ENCODE measurements at places on chromosomes 7 and 10. TPM values are rescaled to one million over a fixed set of nuclear protein-coding genes. Genes with fewer than 3 reads are reported as not detected.
A peak's percentile ranks its signal among the peaks of the same experiment; 100 is the strongest.

DNA sequence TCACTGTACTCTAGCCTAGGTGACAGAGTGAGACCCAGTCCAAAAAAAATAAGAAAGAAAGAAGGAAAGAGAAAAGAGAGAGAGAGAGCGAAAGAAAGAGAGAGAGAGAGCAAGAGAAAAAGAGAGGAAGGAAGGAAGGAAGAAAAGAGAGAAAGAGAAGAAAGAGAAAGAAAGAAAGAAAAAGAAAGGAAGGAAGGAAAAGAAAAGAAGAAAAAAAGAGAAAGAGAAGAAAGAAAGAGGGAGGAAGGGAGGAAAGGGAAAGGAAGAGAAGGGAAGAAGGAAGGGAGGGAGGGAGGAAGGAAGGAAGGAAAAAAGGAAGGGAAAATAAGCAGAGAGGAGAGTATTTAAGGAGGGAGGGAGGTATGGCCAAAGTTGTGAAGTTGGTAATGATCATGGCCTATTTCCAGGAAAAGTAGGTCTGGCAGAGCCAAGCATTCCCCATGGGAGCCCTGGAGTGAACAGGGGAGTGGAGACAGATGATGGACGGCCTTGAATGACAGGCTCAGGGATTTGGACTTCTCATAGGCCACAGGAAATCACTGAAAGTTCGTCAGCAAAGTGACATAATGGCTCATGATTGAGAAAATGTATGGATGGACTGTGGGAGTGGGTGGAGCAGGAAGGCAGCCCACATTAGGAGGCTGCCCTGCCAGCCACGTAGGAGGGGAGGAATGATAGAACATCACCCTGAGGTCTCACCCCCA lies 44.8 kb upstream of the CUX1 start:
- no peak overlapping the region for H3K4me3 ChIP-seq
- no peak overlapping the region for H3K27ac ChIP-seq
- DNase-seq, result no peak
- H3K4me1 ChIP-seq, result no peaks in the 10 kb centered on the region
- no peaks in the 10 kb centered on the region for H3K36me3 ChIP-seq
- peaks cover 53% of the 10 kb centered on the region for H3K27me3 ChIP-seq

DNA sequence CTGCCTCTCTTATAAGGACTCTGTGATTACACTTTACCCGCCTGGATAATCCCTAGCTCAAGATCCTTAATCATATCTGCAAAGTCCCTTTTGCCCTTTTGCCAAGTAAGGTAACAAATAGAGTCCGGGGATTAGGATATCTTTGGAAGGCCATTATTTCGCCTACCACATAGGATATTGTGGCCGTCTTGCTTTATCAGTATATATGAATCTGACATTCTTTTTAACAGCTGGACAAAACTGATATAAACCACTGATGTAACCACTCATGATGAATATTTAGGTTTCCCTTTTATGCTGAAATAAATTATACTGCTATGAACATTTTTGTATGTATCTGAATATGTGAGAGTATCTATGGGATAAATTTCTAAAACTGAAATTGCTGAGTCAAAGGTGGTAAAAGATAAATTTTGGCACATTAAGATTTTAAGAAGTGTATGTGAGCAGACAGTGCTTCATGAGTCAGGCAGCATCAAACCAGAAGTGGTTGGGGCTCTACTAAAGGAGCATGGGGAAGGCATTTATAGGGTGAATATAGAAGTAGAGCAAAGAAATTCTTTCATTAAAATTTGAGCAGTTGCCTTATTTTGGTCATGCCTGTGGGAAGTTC lies 44.7 kb downstream of the AVL9 start:
- H3K4me3 ChIP-seq, result no peak overlapping the region
- no peak for DNase-seq
- peaks cover 5% of the 10 kb centered on the region for H3K4me1 ChIP-seq
- H3K36me3 ChIP-seq, result peaks cover 7% of the 10 kb centered on the region
- no peaks in the 10 kb centered on the region for H3K27me3 ChIP-seq
- no peak overlapping the region for H3K27ac ChIP-seq

DNA sequence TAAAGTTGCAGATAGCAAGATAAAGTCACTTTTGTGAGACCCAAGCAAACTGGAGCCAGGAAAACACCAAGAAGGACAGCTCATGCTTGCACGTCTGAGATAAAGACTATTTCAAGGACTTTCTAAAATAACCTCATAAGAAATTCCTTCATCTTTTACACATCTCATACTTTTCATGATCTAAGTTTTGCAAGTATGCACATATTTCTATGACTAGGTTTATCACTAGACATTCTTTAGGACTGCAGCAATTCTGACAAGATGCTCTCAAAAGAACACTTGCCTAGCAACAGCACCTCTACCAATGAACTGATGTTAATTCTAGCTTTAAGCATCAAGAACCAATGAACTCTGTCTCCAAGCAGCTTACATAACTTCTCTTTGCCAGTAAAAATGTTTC lies 457.6 kb downstream of the SEMA3D start:
- no peak overlapping the region for H3K27ac ChIP-seq
- H3K27me3 ChIP-seq, result no peaks in the 10 kb centered on the region
- no peaks in the 10 kb centered on the region for H3K36me3 ChIP-seq
- no peaks in the 10 kb centered on the region for H3K4me1 ChIP-seq
- H3K4me3 ChIP-seq, result no peak overlapping the region

DNA sequence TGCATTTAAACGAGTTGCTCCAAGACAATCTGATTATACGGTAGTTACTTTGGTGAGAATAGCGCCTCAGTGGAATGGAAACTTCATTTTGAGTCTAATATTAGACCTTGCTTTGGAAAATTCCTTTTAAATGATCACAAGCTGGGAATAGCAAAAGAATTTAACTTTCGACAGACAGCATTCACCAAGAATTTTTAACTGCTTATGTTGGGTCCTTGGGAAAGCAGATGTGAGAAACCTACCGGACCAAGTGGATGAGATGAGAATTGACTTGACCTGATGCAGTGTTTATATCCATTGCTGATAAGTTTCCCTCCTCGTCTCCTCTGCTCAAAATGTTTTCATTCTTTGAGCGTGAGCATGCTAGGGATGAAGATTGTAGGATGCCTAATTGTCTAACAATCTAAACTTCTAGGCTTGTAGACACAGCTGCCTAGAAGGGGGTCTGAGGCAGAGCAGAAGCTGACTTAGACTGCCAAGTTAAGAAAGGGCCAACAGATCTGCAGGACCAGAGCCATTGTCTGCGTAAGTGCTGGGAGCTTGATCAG lies 126.9 kb downstream of the CNNM2 start:
- no peak for DNase-seq
- H3K4me1 ChIP-seq, result no peaks in the 10 kb centered on the region
- no peak overlapping the region for H3K27ac ChIP-seq
- H3K27me3 ChIP-seq, result no peaks in the 10 kb centered on the region

GRCh38 chr7:110050785-110051184 lies 1040.1 kb upstream of the LRRN3 start:
- no peak overlapping the region for H3K4me3 ChIP-seq
- peaks cover 6% of the 10 kb centered on the region for H3K4me1 ChIP-seq
- no peak for DNase-seq
- no peaks in the 10 kb centered on the region for H3K27me3 ChIP-seq
- H3K36me3 ChIP-seq, result no peaks in the 10 kb centered on the region

- no peaks in the 10 kb centered on the region for H3K4me1 ChIP-seq
- H3K4me3 ChIP-seq, result no peak overlapping the region
- H3K36me3 ChIP-seq, result no peaks in the 10 kb centered on the region
- peaks cover 9% of the 10 kb centered on the region for H3K27me3 ChIP-seq
These were observed 29.0 kb downstream of the MRC1 start for GRCh38 chr10:17838080-17838648.

DNA sequence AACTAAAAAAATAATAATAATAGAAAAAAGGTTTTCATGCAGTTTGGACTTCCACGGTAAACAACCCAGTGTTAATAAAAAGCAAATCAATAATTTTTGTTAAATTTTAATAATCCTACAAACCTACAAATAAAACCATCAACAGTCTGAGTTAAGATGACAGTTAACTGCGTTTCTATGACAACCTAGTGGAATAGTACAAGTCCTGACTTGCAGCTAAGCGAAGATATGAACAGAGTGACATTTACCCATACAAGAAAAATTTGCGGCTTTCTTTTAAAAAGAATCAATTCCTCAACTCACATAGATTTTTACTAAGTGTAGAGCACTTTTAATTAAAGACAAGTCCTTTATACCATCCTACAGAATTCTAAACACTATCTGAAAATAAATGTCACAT lies 35.6 kb downstream of the VPS41 start:
- no peak for DNase-seq
- H3K4me1 ChIP-seq, result no peaks in the 10 kb centered on the region
- H3K4me3 ChIP-seq, result no peak overlapping the region
- no peak overlapping the region for H3K27ac ChIP-seq
- no peaks in the 10 kb centered on the region for H3K27me3 ChIP-seq
- H3K36me3 ChIP-seq, result peaks cover 5% of the 10 kb centered on the region

DNA sequence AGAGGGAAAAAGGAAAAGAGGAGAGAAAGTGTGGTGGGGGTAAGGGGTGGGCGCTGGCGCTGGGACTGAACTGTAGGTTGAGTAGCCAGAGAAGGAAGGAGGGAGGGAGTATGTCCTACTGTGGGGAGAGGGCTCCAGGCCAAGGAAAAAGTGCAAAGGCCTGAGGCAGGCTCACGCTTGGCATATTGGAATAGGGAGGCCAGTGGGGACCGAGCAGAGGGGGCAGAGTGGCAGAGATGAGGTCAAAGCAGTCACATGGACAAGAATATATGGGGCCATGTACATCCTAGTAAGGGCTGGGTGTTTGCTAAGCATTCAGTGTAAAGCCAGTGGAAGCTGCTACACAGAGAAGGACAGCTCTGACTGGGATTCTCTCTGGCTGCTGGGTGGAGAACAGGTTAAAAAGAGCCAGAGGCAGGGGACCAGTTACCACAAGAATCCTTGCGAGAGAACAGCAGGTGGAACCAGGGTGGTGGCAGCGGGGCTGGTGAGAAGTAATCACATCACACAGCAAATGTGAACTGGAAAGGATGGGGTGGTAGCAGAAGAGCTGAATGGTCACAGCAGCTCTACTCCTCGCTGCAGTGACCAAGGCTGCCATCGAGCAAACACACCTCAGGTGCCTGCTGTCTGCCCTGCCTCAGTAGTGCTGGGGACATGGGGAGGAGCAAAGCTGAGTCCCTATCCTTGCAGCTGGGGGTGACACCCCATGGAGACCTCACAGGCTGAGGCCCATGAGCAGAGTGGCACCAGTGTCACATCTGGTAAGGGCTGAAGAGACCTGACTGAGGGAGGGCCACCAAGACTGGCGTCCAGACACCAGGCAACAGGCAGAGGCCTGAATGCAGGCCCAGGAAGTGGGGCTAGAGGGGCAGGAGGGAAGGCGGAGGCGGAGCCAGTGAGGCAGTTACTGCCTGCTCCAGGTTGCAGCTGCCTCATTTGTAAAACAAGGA lies 39.5 kb downstream of the FAM53B start:
- peaks cover 27% of the 10 kb centered on the region for H3K36me3 ChIP-seq
- no peak overlapping the region for H3K4me3 ChIP-seq
- no peaks in the 10 kb centered on the region for H3K27me3 ChIP-seq
- peak overlapping the region; percentile 76 for H3K27ac ChIP-seq
- no peak for DNase-seq

DNA sequence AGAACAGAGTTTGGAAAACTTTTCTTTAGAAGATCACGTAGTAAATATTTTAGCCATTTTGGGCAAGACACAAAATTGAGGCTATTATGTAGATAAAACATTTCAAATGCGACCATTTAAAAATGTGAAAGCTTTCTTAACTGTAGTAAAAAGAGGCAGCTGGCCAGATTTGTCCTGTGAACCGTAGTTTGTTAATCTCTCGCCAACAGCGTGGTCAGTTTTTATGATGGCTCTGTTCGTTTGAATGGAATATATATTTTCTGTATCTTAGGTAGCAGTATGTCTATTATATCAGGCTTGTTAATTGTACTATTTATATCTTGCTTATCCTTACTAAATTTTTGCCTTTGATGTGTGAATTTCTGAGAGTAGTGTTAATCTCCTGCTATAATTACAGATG lies 124.9 kb downstream of the CCSER2 start:
- no peaks in the 10 kb centered on the region for H3K36me3 ChIP-seq
- no peak overlapping the region for H3K27ac ChIP-seq
- H3K27me3 ChIP-seq, result no peaks in the 10 kb centered on the region
- H3K4me1 ChIP-seq, result no peaks in the 10 kb centered on the region

DNA sequence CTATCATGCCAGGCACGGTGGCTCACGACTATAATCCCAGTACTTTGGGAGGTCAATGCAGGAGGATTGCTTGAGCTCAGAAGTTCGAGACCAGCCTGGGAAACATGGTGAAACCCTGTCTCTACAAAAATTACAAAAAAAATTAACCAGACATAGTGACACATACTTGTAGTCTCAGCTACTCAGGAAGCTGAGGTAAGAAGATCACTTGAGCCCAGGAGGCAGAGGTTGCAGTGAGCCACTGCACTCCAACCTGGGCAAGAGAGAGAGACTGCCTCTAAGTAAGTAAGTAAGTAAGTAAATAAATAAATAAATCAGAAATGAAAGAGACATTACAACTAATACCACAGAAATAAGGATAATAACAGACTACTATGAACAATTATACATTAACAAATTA lies 36.2 kb downstream of the PDLIM1 start:
- H3K27me3 ChIP-seq, result no peaks in the 10 kb centered on the region
- H3K4me1 ChIP-seq, result no peaks in the 10 kb centered on the region
- peak; percentile 8 for DNase-seq
- peaks cover 18% of the 10 kb centered on the region for H3K36me3 ChIP-seq

DNA sequence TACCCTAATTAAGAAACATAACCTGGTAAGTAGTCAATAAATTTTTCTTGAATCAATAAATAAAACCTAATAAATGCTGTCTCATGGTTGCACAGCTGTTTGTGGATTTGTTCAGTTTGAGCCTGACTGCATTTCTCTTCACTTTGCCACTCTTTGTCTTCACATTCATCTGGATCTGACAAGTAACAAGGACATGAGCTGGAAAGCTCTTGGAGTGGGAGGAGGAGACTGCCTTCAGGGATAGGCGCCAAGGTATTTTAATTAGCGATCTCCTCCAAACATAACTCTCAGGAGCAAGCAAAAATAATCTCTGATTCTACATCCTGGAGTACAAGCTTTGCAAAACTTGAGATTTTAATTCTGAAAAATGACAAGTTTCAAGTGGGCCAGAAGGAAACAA lies 251.0 kb downstream of the BMPER start:
- H3K27ac ChIP-seq, result no peak overlapping the region
- no peaks in the 10 kb centered on the region for H3K27me3 ChIP-seq
- no peak for DNase-seq
- H3K4me3 ChIP-seq, result no peak overlapping the region
- peaks cover 10% of the 10 kb centered on the region for H3K4me1 ChIP-seq
- H3K36me3 ChIP-seq, result no peaks in the 10 kb centered on the region

The PLAU gene
- total RNA-seq, result 8.6 TPM

The EN2 gene
- total RNA-seq, result 0.21 TPM

The INHBA gene
- total RNA-seq, result 1.2 TPM

The ANKRD1 gene
- total RNA-seq, result not detected
